Esophagus squamous epithelium (tissue), 5 donors: ENCODE measurements at places on chromosomes 5 and 9.

DNA sequence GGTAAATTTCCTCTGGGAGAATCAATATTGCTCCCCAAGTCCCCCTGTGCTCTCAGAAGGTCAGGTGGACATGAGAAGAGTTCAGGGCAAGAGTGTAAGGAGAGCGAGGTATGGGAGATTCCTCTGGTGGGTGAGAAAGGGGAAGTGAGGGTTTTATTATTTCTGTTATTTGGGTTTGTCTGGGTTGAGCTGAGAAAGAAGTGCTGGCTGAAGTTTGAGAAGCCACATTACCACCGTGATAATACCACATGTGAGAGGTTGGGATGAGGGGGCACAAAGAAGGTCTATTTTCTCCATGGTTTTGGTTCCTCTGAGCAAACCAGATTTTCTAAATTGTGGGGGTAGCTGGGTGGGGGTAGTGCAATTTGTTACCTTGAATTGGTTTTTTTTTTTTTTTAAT lies 350.4 kb downstream of the OSTF1 start:
- no peaks in the 10 kb centered on the region for H3K27me3 ChIP-seq
- no peak overlapping the region for H3K4me3 ChIP-seq

GRCh38 chr5:14580398-14581034 lies 1.1 kb upstream of the OTULINL start:
- H3K4me1 ChIP-seq: peaks cover 5% of the 10 kb centered on the region
- H3K27ac ChIP-seq: no peak overlapping the region
- no peaks in the 10 kb centered on the region for H3K36me3 ChIP-seq
- no peak for DNase-seq
- H3K27me3 ChIP-seq: no peaks in the 10 kb centered on the region
- H3K4me3 ChIP-seq: no peak overlapping the region

DNA sequence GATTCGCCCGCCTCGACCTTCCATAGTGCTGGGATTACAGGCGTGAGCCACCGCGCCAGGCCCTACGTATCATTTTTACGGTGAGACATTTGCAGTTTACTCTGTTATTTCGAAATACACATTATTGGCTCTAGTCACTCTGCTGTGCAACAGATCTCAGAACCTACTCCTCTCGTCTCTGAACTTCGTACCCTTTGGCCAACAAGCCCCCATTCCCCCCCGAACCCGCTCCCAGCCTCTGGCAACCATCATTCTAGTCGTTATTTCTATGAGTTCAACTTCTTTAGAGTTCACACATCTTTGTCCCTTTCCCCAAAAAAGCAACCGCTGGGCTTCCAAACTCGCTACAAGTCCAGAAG lies 735 bp downstream of the PTGR1 start:
- H3K27me3 ChIP-seq: no peaks in the 10 kb centered on the region
- DNase-seq: no peak
- H3K36me3 ChIP-seq: peaks cover 35% of the 10 kb centered on the region
- peak overlapping the region; percentile 88 for H3K27ac ChIP-seq
- peak overlapping the region; percentile 90 for H3K4me3 ChIP-seq

DNA sequence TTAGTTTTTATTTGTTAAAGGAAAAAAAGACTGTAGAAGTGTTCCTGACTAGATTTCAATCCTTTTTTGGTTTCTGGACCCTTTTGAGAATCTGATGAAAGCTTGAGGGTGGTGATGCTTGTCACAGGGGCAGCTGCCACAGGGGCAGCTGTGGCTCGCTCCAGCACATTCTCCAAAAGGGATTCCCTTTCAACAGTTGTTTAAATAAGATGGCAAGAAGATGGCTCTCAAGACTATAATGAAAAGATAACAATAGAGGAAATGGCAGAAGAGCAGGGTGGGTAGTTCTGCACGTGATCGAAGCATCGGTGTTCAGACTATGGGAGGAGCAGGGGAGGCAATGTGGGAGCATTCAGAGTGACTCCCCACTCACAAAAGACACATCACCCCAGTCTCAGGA lies 46.5 kb upstream of the TNFAIP8 start:
- no peaks in the 10 kb centered on the region for H3K27me3 ChIP-seq
- no peaks in the 10 kb centered on the region for H3K36me3 ChIP-seq
- H3K27ac ChIP-seq: no peak overlapping the region
- DNase-seq: no peak
- H3K4me1 ChIP-seq: peaks cover 38% of the 10 kb centered on the region
- no peak overlapping the region for H3K4me3 ChIP-seq

DNA sequence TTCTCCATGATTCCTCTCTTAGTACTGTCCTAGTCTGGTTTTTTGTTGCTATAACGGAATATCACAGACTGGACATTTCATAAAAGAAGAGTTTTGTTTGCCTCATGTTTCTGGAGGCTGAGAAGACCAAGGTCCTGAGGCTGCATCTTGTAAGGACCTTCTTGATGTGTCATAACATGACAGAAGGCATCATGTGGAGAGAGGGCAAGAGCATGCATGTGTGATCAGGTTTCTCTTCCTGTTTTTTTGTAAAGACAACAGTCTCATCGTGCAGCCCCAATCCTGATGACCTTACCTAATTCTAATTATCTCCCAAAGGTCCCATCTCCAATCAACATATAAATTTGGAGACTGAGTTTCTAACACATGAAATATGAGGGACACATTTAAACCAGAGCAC lies 108.4 kb downstream of the MSX2 start:
- no peak overlapping the region for H3K27ac ChIP-seq
- DNase-seq: no peak
- H3K27me3 ChIP-seq: no peaks in the 10 kb centered on the region
- no peaks in the 10 kb centered on the region for H3K4me1 ChIP-seq

DNA sequence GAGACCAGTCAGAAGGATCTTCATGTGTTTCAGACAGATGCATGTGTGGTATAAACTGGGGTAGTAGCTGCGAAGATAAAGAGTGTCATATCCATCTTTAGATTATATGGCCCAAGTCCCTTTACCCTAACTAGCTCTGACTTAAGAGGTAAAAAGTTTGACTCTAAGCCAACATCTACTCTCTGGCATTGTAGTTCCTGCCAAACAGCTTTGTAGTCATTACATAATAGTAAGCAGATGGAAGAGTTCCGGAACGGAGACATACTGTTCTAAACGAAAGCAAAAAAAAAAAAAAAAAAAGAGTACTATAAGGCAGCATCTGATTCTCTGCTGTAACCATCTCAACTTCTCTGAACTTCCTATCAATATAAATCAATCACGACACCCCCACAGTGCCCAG lies 48.8 kb downstream of the CEMIP2 start:
- no peak overlapping the region for H3K27ac ChIP-seq
- H3K4me3 ChIP-seq: no peak overlapping the region
- no peaks in the 10 kb centered on the region for H3K27me3 ChIP-seq
- no peak for DNase-seq
- peaks cover 50% of the 10 kb centered on the region for H3K36me3 ChIP-seq

- H3K27me3 ChIP-seq: no peaks in the 10 kb centered on the region
- H3K4me1 ChIP-seq: peaks cover 54% of the 10 kb centered on the region
- DNase-seq: peak; percentile 23
- H3K4me3 ChIP-seq: peak overlapping the region; percentile 93
- H3K36me3 ChIP-seq: no peaks in the 10 kb centered on the region
Observed at GRCh38 chr9:95510709-95511615, 5.8 kb downstream of the PTCH1 start.

DNA sequence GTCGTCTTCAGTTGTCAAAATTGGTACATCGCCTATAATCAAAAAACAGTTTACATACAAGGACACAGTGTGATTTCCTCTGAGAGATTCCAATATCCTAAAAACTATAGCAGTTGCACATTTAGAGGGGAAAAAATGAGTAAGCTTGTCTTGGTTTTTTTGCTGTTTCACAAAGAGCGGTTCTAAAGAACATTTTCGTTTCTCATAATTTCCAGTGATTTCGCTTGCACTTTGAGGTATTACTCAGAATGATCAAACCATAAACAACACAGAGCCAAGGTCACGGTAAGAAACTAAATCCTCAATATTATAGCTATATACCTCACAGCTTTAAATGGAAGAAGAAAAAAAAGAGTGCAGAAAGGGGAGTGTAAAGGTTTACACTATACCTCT lies 861 bp downstream of the MTX3 start:
- no peaks in the 10 kb centered on the region for H3K4me1 ChIP-seq
- DNase-seq: no peak
- H3K36me3 ChIP-seq: peaks cover 5% of the 10 kb centered on the region

DNA sequence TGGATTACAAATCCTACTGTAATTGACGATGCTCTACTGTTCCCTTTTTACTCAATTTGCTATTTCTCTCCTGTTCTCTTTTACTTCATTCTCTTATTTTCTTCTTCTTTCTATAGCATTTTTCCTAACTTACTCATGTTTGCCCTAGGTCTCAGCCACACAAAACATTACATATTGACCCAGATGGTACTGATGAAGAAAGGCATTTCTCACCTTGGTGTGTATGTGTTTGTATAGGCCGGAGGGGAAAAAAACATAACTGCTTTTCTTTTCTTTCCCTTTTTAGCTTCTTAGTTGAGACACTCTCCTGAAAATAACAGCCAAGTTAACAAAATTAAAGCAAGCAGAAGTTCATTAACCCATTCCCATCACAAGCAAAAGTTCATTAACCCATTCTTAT lies 1019.8 kb upstream of the CDH18 start:
- no peak overlapping the region for H3K4me3 ChIP-seq
- H3K27ac ChIP-seq: no peak overlapping the region
- no peaks in the 10 kb centered on the region for H3K27me3 ChIP-seq
- no peaks in the 10 kb centered on the region for H3K36me3 ChIP-seq

GRCh38 chr9:77454663-77455062 lies 193.5 kb downstream of the GNA14 start:
- no peak overlapping the region for H3K4me3 ChIP-seq
- no peaks in the 10 kb centered on the region for H3K27me3 ChIP-seq
- no peaks in the 10 kb centered on the region for H3K36me3 ChIP-seq
- DNase-seq: no peak
- no peak overlapping the region for H3K27ac ChIP-seq

- no peak overlapping the region for H3K4me3 ChIP-seq
- peaks cover 5% of the 10 kb centered on the region for H3K4me1 ChIP-seq
- H3K27ac ChIP-seq: no peak overlapping the region
- no peaks in the 10 kb centered on the region for H3K27me3 ChIP-seq
- no peaks in the 10 kb centered on the region for H3K36me3 ChIP-seq
- no peak for DNase-seq
Observed at GRCh38 chr5:138233280-138233679, 20.2 kb upstream of the CDC23 start.

- H3K27ac ChIP-seq: no peak overlapping the region
- no peaks in the 10 kb centered on the region for H3K4me1 ChIP-seq
- DNase-seq: no peak
- no peaks in the 10 kb centered on the region for H3K36me3 ChIP-seq
- no peak overlapping the region for H3K4me3 ChIP-seq
Observed at GRCh38 chr5:109719978-109720377, 30.3 kb downstream of the MAN2A1 start.

DNA sequence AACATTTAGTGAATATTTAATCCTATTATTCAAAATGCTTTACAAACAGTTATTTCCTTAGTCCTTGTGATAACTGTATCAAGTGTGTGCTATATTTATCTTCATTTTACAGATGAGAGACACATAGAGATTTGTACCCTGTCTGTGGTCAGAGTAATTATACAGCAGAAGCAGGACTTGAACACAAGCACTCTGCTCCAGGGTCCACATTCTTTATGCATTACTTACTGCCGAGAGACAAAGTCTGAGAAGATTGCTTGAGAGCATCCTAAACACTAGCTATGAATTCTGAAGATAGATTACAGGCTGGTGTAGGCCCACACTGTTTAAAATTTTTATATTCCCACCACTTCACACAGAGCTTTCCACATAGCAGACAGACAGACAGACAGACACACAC lies 926.1 kb upstream of the DMAC1 start:
- H3K4me3 ChIP-seq: no peak overlapping the region
- no peak overlapping the region for H3K27ac ChIP-seq
- H3K27me3 ChIP-seq: no peaks in the 10 kb centered on the region
- H3K36me3 ChIP-seq: no peaks in the 10 kb centered on the region
- H3K4me1 ChIP-seq: no peaks in the 10 kb centered on the region

DNA sequence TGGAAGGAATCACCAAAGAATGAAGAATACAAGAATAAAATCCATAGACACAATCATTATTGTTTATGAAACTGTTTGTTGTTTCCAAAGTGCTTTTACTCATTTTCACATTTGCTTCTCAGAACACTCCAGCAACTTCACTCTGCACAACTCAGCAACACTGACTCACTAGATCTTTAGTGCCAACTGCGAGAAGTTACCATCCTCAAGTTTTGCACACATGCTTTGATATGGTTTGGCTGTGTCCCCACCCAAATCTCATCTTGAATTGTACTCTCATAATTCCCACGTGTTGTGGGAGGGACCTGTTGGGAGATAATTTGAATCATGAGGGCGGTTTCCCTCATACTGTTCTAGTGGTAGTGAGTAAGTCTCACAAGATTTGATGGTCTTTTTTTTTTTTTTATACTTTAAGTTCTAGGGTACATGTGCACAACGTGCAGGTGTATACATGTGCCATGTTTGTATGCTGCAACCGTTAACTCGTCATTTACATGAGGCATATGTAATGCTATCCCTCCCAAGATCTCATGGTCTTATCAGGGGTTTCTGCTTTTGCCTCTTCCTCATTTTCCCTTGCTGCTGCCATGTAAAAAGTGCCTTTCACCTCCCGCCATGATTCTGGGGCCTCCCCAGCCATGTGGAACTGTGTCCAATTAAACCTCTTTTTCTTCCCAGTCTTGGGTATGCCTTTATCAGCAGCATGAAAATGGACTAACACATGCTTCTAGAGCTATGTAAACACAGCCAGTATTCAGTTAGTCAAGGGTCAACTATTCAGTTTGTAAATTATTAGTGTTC lies 36.9 kb downstream of the CLINT1 start:
- H3K4me3 ChIP-seq: no peak overlapping the region

- H3K27me3 ChIP-seq: no peaks in the 10 kb centered on the region
- peaks cover under 1% of the 10 kb centered on the region for H3K36me3 ChIP-seq
- no peak for DNase-seq
- H3K4me1 ChIP-seq: peaks cover 10% of the 10 kb centered on the region
Observed at GRCh38 chr5:115530426-115530825, 14.1 kb downstream of the FEM1C start.

- H3K36me3 ChIP-seq: no peaks in the 10 kb centered on the region
- DNase-seq: no peak
- no peak overlapping the region for H3K27ac ChIP-seq
- no peaks in the 10 kb centered on the region for H3K27me3 ChIP-seq
- H3K4me1 ChIP-seq: no peaks in the 10 kb centered on the region
Observed at GRCh38 chr9:87340391-87340790, 157.3 kb upstream of the DAPK1 start.

DNA sequence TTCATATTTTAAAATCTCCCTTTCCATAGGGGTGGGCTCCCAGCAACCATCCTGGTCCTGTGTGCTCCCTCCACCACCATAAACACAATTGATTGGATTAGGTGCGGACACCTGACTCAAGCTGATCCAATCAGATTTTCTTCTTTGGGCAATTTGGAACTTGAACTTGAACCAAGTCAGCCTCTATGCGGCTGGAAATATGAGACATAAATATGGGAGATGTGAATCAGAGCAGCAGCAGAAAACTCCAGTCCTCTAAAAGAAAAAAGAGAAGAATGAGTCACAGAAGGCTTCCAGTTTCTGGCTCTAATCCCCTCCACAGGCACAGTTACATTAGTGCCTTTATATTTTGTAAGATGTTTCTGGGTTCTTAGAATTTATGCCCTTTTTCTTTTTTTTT lies 306.6 kb downstream of the MLLT3 start:
- no peak for DNase-seq
- H3K4me3 ChIP-seq: no peak overlapping the region
- no peaks in the 10 kb centered on the region for H3K27me3 ChIP-seq
- H3K36me3 ChIP-seq: no peaks in the 10 kb centered on the region
- H3K4me1 ChIP-seq: peaks cover 44% of the 10 kb centered on the region
